ENCODE measurements at places on chromosomes 3 and 15.

DNA sequence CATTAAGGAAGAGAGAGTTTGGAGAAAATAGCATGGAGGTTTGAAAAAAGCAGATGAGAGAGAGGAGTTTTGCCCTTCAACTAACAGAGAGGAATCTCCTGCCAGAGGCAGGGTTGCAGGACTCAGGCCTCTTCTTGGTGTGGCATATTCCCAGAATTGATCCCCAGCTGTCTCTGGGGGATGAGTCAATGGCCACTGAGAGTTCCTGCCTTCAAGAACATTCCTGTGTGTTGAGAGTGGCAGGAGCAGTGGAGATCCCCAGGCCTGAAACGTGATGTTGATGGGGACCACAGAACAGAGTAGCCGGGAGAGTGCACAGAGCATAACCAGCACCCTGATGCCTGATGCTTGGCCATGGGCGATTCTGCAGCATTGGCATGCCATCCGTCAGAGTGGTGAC, 348.4 kb upstream of the THBS1 start:
- no peak for DNase-seq

DNA sequence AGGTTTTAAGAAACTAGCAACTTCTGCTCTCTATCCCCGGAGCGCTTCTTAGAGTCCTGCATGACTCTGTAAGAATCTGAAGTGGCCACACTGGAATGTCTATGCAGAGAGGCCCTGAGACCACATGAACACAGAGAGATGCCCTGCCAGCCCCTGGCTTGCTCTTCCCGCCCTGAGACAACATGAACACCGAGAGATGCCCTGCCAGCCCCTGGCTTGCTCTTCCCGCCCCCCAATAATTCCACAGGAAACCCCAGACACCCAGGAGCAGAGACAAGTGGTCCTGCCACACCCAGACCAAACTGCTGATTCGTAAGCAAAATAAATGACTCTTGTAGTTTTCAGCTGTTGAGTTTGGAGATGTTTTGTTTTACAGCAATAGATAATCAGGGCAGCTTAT, 166.1 kb downstream of the OSBPL10 start:
- DNase-seq = no peak

DNA sequence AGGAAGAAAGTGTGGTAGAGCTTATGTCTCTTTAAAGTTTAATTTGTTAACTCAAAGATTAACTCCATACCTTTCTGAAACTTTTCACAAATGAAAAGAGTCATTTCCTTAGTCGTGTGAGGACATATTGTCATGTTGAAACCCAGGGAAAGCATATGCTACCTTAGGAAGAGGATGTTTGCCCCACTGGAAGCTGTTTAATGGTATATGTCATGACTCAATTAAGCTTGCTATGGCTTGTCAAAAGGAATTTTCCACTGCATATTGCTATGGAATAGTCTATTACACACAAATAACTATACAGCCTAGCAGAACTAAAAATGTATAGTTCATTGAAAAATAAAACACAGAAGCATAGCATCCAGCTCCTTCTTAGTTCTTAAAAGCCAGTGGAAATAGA, 69.9 kb downstream of the NSUN3 start:
- no peak for DNase-seq

DNA sequence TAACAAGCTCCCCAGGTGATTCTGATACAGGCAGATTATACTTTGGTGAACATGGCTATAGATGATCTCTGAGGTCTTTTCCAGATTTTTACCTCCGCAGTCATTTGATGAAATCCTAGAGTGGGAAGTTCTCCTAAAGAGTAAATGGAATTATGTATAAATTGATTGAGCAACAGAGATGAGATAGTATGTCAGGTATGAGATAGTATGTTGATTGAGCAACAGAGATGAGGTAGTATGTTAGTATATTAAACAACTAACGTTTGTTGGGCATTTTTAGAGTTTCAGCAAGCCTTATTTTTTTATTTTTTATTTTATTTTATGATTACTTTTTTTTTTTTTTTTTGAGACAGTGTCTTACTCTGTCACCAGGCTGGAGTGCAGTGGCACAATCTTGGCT, 265.0 kb upstream of the SOX2 start:
- no peak for DNase-seq

DNA sequence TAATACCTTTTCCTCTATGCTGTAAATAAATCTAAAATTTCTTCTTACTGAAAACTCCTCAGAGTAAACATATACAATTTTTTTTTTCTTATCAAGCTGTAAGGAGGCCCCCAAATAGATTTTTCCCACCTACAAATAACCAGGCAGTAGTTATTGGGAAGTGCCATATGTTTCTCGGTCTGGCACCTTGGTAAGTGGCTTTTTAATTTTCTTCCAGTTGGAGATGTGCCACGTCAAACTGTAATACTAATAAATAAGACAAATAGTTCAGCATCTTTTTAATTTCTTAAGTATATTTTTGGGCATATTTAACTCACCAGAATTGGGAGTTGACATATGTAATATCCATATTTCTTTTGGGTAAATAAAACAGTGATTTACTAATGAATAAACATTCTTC, 346.3 kb downstream of the DIPK2A start:
- no peak for DNase-seq

- DNase-seq = no peak
These were observed 3.8 kb downstream of the VEPH1 start for GRCh38 chr3:157499342-157499963.

DNA sequence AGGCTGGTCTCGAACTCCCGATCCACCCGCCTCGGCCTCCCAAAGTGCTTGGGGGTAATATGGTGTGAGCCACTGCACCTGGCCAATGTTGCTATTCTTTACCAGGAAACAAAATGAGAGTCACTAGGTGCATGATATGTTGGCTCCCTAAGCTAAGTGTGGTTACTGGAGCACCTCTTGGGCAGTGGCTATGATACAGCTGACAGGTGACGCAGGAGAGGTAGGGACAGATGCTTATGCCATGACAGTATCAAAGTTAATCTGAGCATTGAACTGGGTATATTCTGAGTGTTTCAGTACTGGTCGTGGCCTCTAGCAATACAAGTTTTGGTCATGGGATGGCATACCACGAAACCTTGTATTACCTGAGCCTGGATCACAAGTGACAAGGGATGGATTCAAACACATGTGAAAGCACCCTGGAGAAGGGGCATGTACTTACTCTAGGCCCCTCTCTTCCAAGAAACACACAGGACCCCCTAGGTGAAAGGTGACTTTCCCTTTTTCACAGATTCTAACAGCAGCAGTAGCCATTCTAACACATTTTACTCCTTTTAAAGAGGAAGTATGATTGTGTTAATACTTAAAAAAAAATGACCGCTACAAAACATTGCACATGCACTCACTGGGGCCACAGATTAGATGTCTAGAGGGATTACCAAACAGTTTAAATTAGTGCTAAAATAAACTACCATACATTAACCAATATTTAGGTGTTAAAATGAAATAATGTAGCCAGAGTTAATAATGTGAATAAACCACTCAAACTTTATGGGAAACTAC, 467.3 kb downstream of the SHQ1 start:
- no peak for DNase-seq

- no peak for DNase-seq
These were observed 2.5 kb upstream of the HTR3C start for GRCh38 chr3:184050217-184050847.

DNA sequence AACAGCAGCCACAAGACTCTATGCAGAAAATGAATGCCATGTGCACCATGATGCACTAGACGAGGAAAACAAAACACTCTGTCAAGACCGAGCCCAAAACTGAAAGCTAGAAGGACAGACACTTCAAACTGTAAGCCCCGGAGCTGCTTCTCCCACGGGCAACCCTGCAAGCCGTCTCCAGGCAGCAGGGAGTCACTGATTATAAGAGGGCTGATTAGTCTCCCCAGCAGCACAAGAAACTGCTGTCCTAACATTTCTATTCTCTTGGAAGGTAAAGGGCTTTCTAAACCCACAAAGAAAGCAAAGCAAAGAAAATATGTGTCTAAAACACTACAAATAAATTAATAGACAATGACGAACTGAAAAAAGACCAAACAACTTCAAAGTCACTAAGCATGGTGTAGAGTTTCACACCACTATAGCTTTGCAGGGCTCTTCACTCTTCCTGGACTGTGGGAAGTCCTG, 15.5 kb downstream of the TBC1D2B start:
- no peak for DNase-seq

DNA sequence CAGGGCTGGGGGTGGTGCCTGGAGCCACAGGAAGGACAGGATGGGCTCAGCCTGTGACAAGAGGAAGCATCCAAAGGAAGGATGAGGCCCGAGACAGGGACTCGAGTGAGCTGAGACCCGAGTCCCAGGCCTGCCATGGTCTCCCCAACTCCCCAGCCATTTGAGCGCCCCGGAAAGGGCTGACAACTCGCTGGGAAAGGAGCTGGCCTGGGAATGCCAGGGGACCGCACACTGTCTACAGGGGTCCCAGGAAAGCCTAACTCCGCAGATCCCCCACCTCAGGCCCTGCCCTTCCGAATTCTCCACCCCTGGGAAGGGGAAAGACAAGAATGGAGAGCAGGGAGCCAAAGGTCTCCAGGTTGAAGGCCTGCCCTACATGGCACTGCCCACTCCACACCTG, 21.0 kb upstream of the SHISA5 start:
- DNase-seq = no peak

DNA sequence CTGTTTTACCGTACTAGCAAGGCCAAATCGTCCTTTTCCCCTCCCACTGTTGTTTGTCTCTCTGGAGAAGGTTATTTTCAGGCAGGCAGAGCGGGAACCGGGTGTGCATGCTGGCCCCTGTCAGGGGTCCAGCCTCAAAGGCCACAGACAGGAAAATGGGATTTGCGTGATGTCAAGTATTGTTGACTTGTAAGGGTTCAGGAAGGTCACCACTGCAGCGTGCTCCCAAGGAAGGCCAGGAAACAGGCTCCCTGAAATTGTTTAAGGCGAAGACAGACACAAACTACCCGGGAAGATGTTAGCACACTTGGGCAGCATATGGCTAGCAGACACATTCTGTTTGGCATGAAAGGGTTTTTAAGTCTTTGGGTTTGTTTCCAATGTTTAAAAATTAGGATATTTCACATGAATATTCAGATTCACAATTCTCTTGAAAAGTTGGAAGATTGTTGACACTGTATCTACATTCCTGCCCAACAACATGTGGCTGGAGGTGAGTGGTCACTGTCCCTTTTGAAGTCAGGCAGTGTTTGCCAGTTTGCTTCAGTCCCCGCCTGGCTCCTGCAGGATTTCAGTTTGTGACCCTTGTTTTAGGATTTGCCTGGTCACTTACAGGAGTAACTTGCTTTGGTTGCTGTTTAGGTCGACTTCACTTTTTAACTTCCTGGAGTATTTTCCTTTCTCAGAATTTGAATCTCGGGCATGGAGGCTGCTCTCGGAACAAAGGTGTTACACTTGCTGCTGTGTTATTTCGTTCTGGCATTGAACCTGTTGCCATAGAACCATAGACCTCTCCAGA, 90.4 kb downstream of the BDH1 start:
- no peak for DNase-seq

DNA sequence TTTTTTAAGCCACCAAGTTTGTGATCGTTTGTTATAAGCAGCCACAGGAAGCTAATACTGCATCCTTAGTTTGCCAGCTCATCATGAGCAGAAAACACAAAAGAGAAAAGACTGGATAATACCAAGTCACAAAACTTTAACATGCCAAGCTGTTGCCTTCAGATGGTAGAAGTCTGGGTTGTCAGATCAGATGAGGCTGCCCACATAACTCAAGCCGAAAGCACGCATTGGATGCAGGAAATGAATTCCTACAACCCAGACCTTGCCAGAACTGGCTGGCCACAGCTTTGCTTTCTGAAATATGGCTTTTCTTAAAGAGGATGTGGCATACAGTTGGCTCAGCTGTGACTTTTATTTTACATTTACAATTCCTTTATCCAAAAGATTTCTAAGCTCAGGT, 118.3 kb upstream of the NEO1 start:
- no peak for DNase-seq

- no peak for DNase-seq
These were observed 504 bp downstream of the ABHD2 start for GRCh38 chr15:89088605-89089315.

GRCh38 chr3:134328147-134328591, 46.1 kb downstream of the AMOTL2 start:
- DNase-seq = no peak

DNA sequence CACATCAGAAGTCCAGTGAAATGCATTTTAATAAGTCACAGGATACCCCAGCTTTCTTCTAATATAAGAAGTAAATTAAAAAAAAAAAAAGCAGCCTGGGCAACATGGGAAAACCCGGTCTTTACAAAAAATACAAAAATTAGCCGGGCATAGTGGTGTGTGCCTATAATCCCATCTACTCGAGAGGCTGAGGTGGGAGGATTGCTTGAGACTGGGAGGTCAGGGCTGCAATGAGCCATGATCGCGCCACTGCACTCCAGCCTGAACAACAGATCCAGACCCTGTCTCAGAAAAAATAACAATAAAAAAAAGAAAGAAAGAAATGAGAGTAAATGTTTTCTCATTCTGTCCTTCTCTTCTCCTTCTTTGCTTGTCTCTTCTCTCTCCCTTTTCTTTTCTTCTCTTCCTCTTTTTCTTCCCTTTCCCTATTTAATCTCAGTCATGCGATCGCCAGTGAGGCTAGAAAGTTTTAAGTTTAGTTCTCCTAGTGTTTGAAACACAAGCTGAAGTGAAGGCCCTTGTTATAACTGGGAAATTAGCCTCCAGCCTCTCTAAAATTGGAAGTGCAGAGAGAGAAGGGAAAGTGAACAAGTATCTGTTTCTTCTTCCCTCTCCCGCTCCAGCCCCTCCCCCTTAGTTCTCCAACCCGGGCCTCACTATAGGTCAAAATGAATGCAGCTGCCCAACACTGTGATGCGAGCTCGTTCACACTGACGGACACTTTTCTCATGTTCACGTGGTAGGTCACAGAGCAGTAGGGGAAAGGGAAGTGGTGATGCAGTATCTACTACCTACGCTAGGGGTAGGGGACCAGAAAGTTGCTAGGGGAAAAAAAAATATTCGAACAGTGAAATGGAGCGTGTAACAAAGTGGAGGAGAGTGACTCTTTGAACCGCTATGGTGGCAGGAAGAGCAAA, 23.5 kb upstream of the TSC22D2 start:
- DNase-seq = no peak

Data from stimulated activated CD8-positive, alpha-beta memory T cell treated with anti-CD3 and anti-CD28 coated beads, Interleukin-4, amount 100 ng/mL, for 1 hour (primary cell).